ENCODE measurements at places on chromosomes 11 and 22.

DNA sequence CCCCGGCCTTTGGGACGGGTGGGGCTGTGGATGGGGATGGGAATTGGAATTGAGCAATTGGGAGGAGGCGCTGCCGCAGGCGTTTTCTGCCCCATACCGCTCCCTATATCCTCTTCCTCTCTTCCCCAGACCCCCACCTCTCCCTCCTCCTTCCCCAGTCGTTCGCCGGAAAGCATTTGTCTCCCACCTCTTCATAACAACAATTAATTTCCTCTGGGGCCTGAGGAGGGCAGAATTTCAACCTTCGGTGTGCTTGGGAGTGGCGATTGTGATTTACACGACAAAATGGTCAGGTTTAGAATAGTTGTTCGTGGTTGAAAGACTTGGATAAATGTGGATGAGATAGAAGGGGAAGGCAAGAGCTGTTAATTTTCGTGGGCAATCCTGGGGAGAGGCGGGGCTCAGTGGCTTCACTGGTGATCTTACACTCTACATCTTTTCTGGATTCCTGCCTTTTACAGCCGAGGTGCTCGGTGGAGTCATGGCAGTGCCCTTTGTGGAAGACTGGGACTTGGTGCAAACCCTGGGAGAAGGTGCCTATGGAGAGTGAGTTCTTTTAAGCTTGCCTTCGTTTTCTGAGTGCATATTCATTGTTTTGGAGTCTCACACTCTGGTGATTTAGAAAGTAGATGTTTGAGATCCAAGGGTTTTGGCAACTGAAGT is 1.5 kb downstream of the CHEK1 start:
- peak; percentile 37 for DNase-seq

- peak; percentile 26 for DNase-seq
Measured at GRCh38 chr22:22110548-22111266, 128.1 kb upstream of the TOP3B start.

- DNase-seq = peak; percentile 76
Measured at GRCh38 chr11:109940816-109941215, 152.4 kb upstream of the ZC3H12C start.

DNA sequence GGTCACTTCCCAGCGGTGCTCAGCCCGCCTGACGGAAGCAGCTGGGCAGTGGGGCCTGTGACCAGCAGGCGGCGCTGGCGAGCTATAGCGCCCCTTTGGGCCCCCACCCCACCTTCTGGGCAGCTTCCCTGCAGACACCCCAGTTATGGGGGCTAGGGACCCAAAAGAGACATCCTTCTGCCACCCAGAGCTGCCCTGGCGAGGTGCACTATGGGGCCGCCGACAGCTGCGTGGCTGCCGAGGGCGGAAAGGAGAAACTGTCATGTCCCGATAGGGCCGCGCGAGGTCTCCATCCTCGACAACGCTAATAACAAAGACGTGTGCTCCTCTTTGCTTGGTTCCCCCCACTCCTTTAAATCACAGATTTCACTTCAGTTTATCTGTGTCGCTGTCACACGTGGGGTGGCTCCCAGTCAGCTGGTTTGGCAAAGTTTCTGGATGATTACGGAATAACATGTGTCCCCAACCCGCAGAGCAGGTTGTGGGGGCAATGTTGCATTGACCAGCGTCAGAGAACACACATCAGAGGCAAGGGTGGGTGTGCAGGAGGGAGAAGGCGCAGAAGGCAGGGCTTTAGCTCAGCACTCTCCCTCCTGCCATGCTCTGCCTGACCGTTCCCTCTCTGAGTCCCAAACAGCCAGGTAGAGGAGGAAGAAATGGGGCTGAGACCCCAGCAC is 673 bp upstream of the MYO7A start:
- no peak for DNase-seq

- peak; percentile 58 for DNase-seq
Measured at GRCh38 chr11:124114942-124115781, at the start of gene VWA5A. TSS of gene VWA5A (plus strand) at chr11:124115450. CDS start at chr11:124117512, 2,062 bp downstream.

GRCh38 chr11:7874056-7874455 is 57.0 kb downstream of the OR10A6 start:
- no peak for DNase-seq
